AG10803 (cell line): ENCODE measurements at places on chromosomes 6 and 20.

DNA sequence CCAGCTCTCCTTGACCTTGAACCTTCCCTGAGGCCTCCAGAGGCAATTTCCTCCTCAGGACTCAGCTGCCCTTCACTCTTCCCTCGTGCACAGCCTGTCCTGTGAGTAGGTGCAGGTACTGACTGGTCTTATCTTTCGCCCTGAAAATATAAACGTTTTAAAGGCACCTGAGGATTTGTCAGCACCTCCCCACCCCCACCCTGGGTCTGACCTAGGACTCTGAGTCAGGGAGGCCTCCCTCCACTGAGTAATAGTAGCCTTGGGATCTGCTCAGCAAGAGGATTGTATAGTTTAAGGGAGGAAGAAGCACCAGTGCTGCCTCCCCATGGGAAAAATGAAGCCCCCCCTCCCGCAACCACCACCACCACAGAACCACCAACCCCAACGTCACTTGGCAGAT is 54.6 kb downstream of the PPARD start:
- peak; percentile 10 for DNase-seq

GRCh38 chr6:45432977-45433376 is 55.2 kb upstream of the SUPT3H start:
- DNase-seq: no peak

DNA sequence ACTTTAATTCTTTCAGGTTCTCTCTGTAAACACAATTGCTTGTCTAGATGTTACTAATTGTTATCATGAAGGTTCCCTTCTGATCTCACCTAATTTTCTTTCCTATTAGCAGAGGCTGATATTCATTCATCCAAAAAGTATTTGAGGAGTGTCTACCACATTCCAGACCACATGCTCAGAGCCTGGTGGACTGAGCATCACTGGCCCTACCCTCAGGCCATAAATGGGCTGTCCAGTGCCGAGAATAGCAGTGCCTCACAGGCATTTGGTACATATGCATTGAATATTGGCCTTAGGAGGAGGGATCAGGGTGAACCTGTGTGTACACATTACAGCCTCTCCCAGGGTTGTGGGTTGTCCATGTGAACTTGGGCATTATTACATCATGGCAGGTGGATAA is 40.4 kb upstream of the PRELID3B start:
- peak; percentile 59 for DNase-seq

- DNase-seq: no peak
These were observed 5.3 kb downstream of the ARHGAP18 start for GRCh38 chr6:129704708-129705107.

DNA sequence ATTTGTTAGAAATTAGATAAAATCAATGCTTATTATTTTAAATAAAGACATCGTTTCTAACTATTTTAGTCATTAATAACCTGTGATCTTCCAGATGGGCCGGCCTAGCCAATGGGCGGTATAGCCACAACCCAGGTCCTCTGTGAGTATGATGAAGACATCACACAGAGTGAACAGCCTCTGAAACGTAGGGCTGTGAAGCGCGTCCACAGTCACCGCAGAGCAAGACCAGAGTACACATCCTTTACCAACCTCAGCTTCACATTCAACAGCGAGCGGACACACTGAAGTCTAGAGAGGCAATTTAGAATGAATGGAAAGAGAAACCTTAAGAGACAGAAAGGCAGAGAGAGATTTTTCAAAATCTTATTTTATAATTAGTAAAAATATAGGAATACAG is 125.0 kb upstream of the RPS6KA2 start:
- DNase-seq: no peak

- no peak for DNase-seq
These were observed 54.2 kb downstream of the TFAP2C start for GRCh38 chr20:56683077-56683865.

- DNase-seq: no peak
These were observed 16.0 kb downstream of the TM9SF4 start for GRCh38 chr20:32125506-32125905.

GRCh38 chr6:158230967-158231550 is 62.9 kb downstream of the GTF2H5 start:
- DNase-seq: no peak

- peak; percentile 94 for DNase-seq
These were observed 39.6 kb upstream of the NOX3 start for GRCh38 chr6:155495011-155495768.

- no peak for DNase-seq
These were observed 27.9 kb downstream of the GSS start for GRCh38 chr20:34927736-34928135.

DNA sequence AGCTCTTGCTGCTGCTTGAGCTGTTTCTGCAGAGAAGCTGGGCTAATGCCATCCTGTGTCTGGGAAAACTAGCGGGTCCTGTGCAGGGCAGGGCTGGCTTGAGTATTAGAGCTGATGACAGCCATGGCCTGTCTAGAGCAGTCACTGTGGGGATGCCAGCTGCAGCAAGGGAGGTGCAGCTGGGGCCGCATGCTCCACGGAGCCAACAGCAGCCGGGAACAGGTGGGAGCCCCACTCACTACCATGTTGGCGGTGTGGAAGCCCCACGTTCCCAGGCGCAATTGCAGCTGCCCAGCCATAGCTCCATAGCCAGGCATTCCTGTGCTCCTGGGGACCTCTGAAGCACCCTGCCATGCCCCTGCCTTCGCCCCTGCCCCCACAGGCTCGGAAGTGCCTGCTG is 212.9 kb downstream of the TFAP2C start:
- no peak for DNase-seq

DNA sequence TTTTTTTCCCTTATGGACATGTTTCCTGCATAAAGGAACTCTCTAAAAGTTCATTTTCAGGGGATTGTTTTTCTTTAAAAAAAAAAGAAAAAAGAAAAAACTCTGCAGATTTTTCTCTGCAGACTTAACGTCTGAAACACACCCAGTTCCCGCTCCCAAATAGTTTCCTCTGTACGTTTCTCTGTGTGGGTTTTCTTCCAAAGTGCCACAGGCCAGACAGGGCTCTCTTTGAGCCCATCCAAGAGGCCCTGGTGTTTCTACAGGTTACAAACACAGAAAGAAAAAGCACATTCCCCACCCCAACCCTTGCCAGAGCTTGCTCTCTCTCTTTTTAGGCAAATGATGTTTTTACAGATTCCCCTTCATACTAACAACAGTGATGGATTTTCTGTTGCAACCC is 258.6 kb downstream of the FNDC1 start:
- DNase-seq: no peak

DNA sequence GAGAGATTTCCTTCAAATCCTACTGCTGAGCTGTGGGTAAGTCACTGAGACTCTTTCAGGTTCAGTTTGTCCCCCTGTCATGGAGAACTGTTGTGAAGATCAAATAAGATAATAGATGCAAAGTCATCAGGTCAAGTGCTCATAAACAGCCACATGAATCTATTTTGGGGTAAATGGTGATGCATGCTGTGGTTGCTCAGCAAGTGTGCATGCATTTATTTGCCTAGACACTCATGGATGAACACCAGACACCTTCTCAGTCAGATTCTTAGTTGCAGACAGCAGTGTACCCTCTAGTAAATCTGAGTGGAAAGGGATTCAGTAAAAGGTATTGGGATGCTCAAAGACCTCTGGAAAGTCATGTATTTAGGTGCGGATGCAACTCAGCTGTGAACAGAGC is 168.0 kb upstream of the FOXA2 start:
- no peak for DNase-seq

- DNase-seq: no peak
These were observed 714 bp upstream of the MYLK2 start for GRCh38 chr20:31818376-31818908.

GRCh38 chr6:51301962-51302361 is 483.3 kb downstream of the TFAP2B start:
- no peak for DNase-seq

- DNase-seq: no peak
These were observed 123.6 kb downstream of the CDC5L start for GRCh38 chr6:44511126-44511525.

DNA sequence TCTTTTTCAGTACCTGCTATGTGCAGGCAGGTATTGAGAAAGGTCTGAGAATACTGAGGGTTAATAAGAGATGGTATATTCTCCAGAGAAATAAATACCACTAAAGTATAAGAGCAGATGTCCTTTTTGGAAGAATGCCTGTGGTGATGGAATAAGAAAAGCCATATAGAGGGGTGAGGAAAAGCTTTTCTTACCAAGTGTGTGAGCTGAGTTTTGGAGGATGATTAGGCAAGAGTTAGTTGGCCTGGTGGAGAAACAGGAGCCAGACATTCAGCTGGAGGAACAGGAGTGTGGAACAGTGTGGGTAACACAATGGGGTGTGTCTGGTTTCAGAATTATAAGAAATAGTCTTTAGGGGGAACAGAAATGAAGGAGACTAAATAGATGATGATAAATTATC is 19.9 kb downstream of the ZNF451 start:
- peak; percentile 56 for DNase-seq

GRCh38 chr20:1618954-1619540 is 762 bp downstream of the SIRPB1 start:
- DNase-seq: no peak

GRCh38 chr6:137968455-137968804 is 101.4 kb downstream of the TNFAIP3 start:
- no peak for DNase-seq

- peak; percentile 65 for DNase-seq
These were observed 48.5 kb downstream of the FNDC1 start for GRCh38 chr6:159217595-159218275.

- DNase-seq: peak; percentile 45
These were observed 39.5 kb upstream of the THBS2 start for GRCh38 chr6:169293196-169293595.

- DNase-seq: no peak
These were observed 50.3 kb downstream of the SNAI1 start for GRCh38 chr20:50032955-50033666.

DNA sequence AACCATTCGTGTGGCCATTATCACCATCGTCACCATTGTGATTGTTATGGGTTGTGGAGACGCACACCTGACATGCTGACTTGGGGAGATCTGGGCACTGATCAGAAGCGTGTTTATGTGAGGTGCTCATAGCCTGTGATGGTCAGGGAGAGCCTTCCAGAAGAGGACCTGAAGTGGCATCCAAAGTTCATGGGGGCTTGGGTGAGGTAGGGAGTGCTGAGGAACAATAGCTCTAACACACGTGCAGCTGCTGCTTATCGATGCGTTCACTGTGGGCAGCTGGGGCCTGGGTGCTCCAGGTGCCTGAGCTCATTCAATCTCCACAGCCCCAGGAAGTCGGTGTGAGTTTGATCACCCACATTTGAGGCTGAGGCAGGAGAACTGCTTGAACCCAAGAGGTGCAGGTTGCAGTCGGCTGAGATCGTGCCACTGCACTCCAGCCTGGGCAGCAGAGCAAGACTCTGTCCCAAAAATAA is 227.3 kb downstream of the PREX1 start:
- DNase-seq: no peak

DNA sequence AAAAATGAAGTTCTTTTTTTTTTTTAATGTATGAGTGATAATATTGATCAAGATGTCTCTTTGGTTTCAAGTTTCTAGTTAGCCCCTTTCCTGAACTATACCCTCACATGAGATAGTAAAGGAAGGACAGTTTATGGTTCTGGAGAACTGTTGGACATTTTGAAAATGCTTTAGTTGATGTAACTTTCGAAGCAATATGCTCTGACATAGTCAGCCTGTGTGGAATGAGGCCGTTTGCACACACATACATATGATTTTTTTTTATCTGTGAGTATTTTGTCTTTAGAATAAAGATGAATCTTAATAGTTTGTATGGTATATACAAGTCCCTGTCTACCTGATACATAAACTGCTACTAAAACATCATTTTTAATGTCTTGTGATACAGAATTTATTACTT is 177.0 kb downstream of the ARID1B start:
- DNase-seq: peak; percentile 51

DNA sequence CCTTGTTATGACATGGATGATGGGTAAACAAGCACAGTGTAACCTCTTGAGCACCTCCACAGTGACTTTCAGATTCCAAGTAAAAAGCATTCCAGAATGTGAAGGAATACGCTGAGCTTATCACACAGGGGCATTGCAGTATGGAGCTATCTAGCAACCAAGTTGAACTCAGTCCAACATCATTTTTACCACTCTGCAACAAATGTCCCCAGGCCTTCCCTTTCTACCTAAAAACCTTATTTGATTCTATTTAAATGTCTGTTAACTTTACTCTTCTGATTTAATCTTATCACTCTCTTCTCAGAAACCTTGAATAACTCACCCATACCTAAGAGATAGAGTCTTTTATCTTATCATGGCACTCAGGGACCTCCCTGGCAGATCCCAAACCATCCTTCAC is 195.8 kb upstream of the CDYL start:
- DNase-seq: no peak

DNA sequence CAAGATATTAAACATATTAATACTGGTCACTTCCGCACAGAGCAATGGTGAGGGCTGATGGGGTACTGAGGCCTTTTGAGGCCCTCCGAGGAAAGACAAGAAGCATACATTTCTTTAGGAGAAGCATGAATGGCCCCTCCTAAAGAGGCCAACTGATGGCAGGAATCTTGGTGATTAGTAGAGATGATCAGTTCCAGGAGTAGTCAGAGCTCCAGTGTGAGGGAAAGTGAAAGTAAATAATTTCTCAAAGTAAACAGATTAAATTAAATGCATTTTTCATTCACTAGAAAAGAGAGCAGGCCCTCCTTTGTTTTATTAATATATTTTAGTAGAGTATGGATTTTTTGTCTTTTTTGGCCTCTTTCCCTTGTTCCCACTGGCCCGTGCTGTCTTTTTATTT is 38.2 kb downstream of the NOX3 start:
- no peak for DNase-seq

GRCh38 chr6:49645139-49645538 is 8.5 kb upstream of the RHAG start:
- no peak for DNase-seq

GRCh38 chr6:4607793-4608192 is 168.4 kb upstream of the CDYL start:
- no peak for DNase-seq
